HFFc6 (cell line): ENCODE measurements at places on chromosomes 3 and 15.

- DNase-seq, result peak; percentile 32
Observed at GRCh38 chr15:39851500-39852092, 68.5 kb downstream of the GPR176 start.

DNA sequence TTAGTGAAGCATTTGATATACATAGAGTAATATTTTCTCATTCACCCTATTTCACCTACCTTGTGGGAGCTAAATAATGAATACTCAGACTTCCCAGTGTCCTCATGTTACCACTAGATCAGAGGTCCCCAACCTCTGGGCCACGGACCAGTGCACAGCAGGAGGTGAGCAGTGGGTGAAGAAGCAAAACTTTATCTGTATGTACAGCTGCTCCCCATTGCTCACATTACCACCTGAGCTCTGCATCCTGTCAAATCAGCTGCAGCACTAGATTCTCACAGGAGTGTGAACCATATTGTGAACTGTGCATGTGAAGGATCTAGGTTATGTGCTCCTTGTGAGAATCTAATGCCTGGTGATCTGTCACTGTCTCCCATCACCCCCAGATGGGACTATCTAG, 79.4 kb downstream of the RETNLB start:
- DNase-seq, result no peak

GRCh38 chr3:119751423-119751822, 30.5 kb upstream of the NR1I2 start:
- DNase-seq, result no peak

DNA sequence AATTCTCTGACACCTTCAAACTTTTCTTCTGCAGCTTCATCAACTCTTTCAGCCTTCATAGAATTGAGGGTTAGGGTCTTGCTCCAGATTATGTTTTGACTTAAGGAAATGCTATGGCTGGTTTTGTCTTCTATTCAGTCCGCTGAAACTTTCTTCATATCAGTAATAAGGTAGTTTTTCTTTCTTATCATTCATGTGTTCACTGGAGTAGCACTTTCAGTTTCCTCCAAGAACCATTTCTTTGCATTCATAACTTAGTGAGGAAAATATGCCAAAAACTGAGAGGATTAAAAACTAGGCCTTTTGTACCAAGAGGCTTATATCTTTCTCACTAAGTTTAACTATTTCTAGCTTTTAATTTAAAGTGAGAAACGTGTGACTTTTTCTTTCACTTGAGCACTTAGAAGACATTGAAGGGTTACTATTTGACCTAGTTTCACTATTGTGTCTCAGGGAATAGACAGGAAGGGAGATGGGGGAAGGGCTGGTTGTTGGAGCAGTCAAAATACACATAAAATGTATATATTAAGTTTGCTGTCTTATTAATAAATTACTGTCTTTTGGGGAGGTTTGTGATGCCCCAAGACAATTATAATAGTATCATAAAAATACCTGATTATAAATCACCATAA, 1110.1 kb downstream of the TBL1XR1 start:
- DNase-seq, result no peak

DNA sequence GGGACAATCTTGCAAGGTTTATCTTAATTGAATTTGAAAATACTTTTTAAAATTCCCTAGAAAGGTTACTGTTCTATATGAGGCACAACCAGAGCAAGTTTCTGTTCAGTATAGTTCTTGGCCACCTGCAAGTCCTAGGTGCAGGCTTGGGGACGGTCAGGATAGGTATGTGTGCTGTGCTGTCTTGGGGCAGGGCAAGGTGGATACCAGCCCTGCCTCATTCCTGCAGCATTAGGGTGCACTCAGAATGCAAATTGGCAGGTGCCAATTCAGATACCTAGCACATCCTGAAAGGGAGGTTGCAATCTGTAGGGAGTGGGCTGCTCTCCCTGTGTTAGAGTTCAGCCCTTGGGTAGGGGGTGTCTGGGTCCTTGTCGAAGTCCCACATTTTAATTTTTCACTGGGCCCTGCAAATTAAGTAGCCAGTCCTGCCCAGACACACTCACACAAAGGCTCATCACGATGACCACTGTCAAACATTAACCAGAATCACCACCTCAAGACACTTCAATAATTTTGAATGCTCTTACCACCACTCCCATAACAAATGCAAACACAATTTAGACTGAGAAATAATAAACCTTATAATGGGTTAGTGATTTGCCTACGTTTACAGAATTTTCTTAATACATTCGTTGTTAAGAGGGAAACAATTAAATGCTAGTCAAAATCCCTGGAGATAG, 838.0 kb upstream of the NR2F2 start:
- DNase-seq, result no peak

DNA sequence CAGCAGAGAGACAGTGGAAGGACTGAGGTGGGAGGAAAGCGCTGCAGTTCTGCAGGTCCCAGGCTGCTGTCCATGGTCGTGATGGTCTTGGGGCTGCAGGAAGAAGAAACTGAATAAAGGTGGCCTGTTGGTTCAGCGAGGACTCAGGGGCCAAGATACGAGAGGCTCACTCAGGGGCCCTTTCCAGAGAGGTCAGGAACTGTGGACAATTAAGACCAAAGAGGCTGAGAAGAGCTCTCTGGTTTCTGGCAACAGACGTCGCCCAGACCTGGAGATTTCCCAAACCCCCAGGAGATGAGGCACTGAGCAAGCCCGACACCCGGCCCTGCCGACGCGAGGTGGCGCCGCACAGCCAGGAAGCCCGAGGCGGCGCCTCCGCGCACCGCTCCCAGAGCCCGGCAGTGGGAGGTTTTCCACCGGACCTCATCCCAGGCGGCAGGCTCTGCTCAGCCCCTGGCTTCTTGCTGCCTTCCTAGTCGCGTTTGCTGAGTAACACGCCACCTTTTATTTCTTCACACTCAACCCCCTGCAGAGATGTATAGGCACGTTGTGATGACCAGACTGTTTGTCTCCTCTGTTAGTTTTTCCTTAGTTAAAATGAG, 56.4 kb upstream of the ARRDC4 start:
- DNase-seq, result peak; percentile 76

GRCh38 chr3:98741121-98741716, 21.9 kb upstream of the ST3GAL6 start:
- no peak for DNase-seq

DNA sequence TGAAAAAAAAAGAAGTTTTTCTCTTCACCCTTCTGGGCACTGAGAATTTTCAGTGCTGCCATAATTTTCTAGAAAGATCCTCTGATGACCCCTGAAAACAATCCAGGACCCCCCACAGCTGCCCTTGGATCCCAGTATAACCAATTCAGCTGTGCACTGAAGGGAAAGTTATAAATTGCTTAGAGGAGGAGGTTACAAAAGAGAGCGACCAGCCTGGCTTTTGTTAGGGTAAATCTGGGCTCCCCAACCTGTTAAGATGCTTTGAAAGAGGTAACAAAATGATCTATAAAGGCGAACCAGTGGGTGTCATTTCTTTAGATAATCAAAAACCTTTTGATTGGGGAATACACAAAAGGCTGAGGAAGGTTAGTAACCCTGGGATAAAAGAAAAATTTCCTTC, 407.9 kb upstream of the ATP11B start:
- no peak for DNase-seq

DNA sequence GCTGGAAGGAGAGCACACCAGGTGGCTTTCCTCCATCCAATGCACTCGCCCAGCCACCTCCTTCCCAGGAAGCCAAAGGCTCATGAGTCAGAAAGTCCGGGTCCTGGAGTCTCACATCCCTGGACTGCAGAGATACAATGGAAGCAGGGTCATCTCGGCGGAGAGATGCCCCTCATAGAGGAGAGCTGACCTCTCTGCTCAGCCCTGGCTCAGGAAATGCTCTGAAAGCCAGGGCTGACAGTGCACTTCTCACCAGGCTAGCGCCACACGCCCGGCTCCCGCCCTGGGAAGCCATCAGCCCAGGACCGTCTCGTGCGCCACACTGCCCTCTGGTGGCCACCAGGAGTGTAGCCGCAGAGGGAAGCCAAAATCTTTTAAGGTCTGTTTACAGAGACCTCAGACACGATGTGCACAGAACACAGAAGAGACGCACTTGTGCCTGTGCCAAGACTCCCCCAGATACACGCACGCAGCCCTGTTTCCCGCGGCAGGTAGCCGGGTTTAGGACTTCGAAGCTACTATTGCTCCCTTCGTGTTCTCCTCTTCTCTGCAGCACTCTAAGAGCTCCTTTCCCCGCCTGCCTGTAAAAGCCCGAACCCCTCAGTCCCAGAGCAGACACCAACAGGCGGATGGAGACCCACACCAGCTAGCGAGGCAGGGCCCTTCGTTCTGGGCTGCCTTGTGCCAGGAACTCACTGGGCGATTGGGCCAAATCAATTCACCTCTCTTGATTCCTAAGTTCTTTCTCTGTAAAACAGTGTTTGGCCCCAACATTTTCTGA, 9.7 kb downstream of the NTRK3 start:
- peak; percentile 48 for DNase-seq

GRCh38 chr3:46422617-46423016, 15.6 kb downstream of the CCRL2 start:
- DNase-seq, result no peak

- no peak for DNase-seq
Observed at GRCh38 chr3:49759226-49759625, 27.1 kb downstream of the IP6K1 start.

DNA sequence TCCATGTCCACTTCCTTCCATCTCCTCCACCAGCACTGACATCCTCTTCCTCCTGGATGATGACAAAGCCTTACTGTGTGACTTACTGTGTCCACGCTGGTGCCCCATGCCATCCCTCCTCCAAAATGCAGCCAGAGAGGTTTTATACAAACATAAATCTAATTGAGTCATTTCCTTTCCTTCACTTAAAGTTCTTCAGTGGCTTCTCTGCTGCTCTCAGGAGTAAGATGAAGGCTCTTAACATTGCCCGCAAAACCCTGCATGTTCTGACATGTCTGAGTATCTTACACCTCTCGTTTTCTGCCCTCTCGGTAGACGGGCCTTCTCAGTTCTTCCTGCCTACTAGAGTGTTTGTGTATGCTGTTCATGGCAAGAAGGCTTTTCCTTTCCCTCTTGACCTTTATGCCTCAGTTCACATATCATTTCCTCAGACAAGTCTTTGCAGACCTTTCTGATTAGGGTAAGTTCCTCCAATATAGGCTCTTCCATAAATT, 175.5 kb downstream of the CFAP20DC start:
- peak; percentile 41 for DNase-seq

DNA sequence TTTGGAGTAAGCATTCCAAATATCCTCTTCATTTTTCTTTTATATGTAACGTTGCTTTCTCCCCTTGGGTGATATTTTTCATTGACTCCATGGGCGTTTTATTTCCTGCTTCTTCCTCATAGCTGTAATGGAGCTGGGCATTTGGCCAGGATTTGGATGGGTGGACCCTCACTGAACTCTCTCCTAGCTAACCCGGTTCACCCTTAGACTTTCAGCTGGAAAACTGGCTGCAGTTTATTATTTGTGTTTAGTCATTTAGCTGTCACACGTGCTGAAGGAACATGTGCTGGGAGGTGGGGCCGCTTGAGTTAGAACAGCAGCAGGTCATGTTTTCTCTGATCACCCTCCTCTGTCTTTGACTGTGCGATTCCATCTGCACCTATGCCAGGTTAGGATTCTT, 407.6 kb downstream of the ZIC1 start:
- DNase-seq, result no peak

- no peak for DNase-seq
Observed at GRCh38 chr15:90810354-90810753, 58.0 kb upstream of the FURIN start.

DNA sequence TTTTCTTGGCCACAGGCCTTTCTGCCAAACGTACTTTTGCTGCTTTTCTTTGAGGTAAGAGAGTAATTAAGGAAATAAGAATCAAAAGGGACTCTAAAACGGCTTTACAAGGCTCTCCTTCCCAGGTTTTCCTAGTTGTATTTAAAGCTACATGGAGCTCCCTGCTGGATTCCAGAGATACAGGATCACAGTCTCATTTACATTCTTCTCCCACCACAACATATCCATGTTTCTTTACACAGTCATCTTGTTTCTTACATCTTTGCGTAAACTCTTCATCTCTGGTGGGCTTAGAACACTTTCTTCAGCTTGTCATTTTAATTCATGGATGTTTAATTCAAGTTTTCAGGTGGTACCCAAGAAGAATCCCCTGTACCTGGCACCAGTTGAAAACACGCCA, 117.6 kb upstream of the BFSP2 start:
- DNase-seq, result peak; percentile 33

- no peak for DNase-seq
Observed at GRCh38 chr3:11566478-11566877, 77.2 kb downstream of the VGLL4 start.

- DNase-seq, result no peak
Observed at GRCh38 chr3:56868706-56869105, 67.0 kb upstream of the ARHGEF3 start.

DNA sequence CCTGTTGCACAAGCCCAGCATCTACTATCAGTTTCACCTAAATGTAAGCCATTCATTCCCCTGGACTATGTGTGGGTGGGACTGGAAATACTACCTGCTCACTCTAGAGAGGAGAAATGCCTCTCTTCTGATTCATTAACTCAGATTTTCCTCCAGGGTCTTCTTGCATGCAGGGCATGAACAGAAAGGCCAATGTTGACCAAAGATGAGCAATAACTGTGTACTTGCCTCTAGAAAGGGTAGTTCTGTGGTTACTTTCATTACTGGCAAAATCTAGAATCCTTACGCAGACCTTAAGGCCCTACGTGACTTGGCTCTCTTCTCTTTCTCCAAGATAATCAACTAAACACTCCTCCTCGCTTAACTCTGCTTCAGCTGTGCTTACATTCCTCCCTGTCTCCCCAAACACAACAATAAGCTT, 81.4 kb upstream of the PSMD6 start:
- DNase-seq, result peak; percentile 63

GRCh38 chr3:190446573-190447279, 3.0 kb downstream of the TMEM207 start:
- no peak for DNase-seq

DNA sequence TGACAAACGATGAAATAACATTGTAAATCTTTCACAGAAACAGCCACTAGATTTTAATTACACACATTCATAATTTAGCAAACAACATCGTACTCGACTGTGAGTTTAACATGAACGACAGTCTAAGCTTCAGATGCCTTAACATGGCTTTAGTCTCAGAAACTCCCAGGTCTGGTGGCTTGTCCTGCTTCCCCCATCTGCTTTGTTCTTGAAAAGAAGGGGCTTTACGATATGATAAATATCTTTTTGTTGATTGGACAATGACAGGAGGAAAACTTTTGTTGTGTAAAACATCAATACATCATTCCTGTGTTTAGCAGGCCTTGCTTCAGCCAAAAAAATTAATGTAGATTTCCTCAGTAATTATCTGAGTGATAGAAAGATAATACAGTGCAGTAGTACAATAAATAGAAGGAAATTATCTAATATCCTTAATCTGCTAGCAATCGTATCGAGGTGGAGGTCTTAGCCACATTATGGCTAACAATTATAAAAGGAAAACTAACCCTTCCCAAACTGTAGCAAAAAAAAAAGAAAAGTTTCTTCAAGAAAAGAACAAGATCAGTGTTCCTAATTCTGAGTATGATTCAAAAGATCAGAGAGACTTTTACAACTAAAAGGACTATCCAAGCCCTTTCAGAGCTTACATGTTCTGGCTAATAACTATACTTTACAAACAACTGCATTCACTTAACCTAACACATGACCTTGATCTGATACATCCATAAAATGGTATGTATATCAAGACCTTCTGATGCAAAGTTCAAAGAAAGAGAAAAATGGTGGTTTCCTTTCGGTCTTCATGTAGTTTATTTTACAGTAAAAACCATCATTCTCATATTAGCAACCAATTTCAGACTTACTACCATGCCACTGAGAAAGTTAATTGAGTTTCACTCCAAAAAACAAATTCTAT, 535.7 kb downstream of the FOXP1 start:
- no peak for DNase-seq

- DNase-seq, result no peak
Observed at GRCh38 chr3:74003734-74004133, 379.0 kb upstream of the PDZRN3 start.

- no peak for DNase-seq
Observed at GRCh38 chr3:75232216-75232615, 431.9 kb upstream of the FRG2C start.
